ENCODE measurements at places on chromosomes 5 and 9.

GRCh38 chr9:36030871-36031270 is 5.8 kb upstream of the RECK start:
- no peak for DNase-seq

DNA sequence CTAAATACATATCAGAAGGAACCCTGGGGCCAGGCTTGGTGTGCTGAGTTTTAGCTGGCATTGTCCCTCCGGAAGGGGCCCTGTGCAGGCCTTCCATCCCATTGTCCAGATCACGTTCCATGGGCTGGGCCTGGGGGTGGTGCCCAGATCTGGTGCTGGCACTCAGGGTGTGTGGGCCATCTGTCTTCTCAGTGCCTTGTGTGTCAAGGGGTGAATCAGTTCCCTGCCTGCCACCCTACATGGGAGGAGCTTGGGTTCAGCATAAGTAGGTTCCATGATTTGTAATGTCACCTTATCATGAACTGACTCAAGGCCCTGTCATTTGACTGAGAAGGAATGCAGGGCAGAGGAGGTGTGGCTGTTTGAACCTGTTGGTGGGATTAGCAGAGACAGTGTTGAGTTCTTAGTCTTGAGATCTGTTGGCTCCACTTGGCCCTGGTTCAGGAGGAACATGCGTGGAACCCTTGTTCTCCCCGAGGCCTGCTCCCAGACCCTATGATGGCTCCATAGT is 176.8 kb downstream of the MACROH2A1 start:
- no peak for DNase-seq

DNA sequence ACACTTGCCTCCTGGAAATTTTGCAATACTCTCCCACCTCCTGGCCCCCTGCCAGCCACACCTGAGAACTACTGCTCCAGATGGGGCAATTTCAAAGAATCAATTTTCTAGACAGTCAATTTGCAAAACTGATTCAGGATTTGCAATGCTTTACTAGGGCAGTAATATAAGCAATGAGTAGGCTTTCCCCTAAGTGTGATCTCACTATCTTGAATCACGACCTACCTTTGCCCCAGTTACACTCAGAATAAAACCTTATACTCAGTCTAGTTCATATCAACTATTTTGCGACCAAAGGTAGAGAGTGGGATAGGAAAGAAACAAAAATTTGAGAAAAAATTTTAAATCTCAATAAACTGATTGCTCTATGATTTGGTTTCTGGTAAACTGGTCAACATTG is 54.4 kb downstream of the DROSHA start:
- DNase-seq: no peak

DNA sequence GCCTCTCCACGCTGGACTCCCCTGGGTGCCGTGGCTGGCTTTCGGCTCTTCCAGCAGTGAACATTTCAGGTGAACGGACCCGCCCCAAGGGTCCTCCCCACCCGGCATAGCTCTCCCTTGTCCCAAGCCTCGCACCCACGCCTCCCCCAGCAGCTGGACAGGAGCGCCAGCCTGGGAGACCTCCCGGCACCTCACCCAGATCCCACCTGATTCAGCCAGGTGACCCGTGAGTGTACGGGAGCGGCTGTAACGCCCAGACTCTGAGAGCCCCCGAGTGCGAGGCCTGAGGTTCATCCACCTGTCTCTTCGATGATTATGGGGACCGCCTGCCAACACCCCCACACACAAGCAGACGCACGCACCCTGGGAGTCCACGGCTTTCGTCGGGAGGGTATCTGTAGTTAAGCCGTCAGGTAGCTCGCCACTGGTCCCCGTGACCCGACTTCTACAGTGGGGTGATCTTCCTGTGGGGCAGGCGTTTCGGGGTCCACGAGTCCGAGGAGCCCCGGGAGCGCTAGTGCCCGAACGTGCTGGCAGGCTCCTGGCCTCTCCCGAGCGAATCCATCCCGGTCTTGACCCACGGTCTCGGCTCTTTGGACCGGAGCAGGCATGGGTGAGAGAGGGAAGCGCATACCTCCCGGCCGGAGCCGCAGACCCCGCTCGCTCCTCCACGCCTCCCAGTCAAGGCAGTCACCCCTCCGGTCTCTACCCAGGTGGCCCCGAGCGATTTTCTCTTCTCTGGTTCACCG is 14.9 kb downstream of the TRIM7 start:
- DNase-seq: no peak

GRCh38 chr5:9269014-9269413 is 276.9 kb downstream of the SEMA5A start:
- DNase-seq: no peak

- no peak for DNase-seq
Measured at GRCh38 chr9:122134822-122135528, 24.6 kb downstream of the NDUFA8 start.

DNA sequence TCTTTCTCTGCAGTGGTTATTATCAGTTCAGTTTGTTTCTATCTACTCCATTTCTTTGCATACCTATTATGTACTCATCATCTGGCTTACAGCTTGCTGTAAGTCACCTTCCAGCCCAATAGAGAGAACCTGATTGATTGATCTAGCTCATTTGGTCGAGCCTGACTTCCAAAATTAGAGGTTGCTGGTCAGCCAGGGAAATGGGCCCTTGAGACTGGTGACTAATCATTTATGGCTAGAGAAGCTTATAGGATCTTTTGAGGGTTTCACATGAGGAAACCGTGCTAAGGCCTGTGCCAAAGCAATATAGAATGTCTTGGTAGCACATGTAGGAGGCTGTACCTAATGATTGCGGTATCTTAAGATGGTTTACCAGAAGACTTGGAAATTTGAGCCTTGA is 5.8 kb downstream of the SREK1 start:
- DNase-seq: no peak

- no peak for DNase-seq
Measured at GRCh38 chr9:128405780-128406171, 14.9 kb upstream of the CERCAM start.

DNA sequence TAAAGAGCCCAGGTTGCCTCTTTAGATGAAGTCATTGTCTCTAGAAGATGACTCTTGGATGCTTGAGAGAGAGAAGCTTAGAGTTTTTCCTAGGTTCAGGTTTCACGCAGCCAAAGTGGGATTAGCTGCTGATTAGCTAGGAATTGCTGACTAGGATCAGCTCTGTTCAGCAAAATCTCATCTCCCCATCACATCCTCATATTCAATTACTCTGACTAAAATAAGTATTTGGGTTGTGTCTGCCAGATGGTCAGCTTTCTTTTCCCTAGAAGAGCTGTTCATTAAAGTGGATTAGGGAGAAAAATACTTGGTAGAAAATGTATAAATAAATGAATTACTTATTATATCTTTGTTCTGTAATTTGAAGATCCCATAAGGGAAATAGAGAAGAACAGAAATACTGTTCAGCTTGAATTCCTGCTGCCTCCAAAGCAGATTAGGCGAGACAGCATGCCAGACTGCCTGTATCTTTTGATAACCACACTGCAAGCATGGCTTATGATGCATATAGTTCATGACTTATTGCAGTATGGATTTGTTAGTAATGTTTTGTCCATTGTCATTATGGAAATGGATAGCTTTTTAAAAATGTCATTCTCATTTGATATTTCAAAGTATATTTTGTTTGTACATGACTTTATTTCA is 184.8 kb upstream of the CD180 start:
- no peak for DNase-seq

- no peak for DNase-seq
Measured at GRCh38 chr9:127954831-127955293, 17.2 kb upstream of the DPM2 start.

GRCh38 chr9:92965759-92966517 is 18.6 kb downstream of the FGD3 start:
- DNase-seq: no peak

DNA sequence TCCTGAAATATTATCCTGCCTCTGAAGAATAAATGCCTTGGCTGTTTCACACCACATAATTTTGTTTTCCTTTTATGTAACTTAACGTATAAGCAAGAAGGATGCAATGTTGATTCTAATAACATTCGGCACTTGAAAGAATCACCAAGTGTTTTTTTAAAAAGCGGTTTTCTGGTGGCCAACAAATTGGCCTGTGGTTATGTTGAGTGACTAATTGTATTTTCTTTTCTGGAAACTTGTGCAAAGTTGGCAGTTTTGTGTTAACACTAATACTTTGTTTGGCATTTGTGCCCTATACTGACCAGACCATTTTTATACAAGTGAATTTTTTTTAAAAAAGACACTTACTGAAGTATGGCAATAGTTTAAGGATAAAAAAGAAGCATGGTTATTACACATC is 452.7 kb downstream of the BNC2 start:
- no peak for DNase-seq

- DNase-seq: peak; percentile 75
Measured at GRCh38 chr5:33322632-33323031, 118.1 kb upstream of the TARS1 start.

DNA sequence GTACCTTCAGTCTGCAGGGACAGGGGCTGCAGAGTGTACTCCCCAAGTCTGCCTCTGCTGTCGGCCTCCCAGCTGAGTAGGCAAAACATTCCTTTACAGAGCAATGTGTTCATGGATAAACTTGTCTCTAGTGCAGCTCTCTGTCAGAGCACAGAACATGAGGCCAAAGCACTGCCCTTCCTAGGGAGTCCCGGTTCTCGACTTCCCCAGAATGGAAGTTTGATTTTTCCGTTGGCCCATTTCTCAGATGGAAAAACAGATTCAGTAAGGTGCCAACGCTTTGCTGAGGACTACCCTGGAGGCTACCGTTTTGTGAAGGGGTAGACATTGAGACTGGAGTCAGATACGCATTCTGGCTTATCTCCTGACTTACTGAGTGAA is 422 bp upstream of the TRIM32 start:
- DNase-seq: peak; percentile 11

GRCh38 chr5:138580001-138580400 is 4.8 kb upstream of the HSPA9 start:
- no peak for DNase-seq

- no peak for DNase-seq
Measured at GRCh38 chr9:9108641-9109040, 1309.1 kb upstream of the DMAC1 start.

DNA sequence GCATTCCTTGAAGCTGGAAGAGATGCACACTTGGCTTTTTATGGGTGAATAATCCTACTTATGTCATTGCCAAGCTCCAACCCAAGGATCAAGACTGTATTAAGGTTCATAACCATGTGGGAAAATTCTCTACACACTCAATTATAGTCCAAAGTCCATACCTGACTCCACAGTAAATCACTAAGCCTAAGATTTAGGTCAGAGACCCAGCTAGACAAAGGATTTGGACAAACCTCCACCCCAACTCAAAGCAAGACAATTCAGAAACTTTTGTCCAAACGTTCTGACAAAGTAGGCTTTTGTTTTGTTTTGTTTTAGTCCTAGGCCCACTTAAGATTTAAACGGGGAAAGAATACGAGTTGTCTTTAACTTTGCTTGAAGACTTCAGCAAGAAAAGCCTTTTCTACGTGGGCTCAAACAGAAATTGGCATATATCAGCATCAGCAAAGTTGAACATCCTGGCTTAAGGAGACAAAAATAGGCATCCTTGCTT is 1.7 kb downstream of the MEGF9 start:
- DNase-seq: no peak

GRCh38 chr5:11037941-11038340 is 276.9 kb upstream of the DAP start:
- DNase-seq: no peak

DNA sequence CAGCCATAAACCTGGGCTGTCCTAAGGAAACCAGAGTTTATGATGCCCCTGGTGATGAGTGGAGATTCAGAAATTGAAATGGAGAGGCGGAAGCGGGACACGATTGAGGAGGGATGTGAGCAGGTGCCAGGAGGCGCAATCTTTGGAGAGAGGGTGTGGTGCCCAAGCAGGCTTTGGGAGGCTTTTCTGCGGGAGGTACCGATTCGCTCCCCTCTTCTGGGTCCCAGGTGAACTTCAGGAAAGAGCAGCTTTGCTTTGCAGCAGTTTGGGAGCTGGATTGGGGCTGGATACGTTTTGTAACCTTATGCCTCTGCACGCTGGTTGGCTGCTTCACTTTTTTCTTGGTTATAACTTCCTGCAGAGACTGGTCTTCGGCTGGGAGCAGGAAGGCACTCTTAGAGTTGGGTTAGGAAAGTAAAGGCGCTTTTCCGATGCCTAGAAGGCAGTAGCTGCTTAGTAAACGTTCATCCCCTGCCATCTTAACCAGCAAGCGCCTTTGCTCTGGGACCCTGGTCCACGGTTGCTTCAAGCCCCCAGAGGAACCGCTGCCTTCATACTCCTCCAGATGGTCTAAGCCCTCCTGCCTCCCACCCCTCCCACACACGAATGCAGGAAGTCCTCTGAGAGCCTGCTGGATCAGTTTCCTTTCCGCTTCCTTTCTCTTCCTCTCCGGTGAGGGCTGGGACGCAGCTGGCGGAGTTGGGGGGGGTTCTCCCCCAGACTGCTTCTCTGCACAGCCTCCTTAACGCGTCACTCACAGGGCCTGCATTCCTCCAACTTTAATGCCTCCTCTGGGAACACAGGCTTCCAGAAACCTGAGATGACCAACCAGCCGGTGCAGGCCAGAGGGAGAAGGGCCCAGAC is 15.2 kb upstream of the NEK6 start:
- DNase-seq: no peak

DNA sequence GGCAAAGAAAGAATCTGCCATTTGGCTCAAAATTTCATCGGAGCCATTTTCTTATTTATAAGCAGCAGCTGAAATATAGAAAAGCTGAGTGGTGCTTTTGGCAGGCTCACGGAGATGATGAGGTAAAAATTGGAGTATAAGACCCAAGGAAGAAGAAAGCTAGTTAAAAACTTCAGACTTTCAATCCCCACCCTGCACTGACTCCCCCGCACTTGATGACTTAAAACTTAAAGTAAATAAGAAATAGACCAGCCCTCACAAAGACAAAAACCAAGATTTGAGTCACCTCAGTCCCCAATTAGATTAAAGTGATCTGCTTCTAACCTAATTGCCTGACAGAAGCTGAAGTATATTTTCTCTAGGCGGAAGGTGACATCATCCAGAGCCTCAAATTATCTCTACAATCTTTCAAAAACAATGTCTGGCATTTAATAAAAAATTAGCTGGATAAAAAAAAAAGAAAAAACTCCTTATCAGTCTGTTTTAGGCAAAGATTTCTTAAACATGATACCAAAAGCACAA is 124.0 kb upstream of the PJA2 start:
- DNase-seq: peak; percentile 9

- DNase-seq: peak; percentile 1
Measured at GRCh38 chr9:22622815-22623214, 176.2 kb downstream of the DMRTA1 start.

DNA sequence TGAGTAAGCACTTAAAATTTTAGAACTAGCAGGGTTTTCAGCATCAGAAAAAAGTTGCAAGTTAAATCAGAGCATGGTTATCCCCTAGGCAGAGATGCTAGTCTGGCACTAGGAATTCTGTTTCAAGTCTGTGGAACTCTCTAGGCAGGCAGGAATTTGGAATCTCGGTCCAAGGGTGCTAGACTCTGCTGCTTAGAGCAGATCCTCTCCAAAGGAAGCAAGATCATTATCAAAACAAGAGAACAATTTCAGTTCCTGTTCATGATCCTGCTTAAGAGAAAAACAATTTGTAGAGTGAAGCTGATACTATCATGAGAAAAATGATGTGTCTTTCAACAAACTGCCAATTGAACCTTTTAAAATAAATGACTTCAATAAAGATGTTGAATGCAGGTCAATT is 420.7 kb downstream of the KIF4B start:
- DNase-seq: no peak

- DNase-seq: no peak
Measured at GRCh38 chr9:93090091-93090655, 5.8 kb upstream of the CARD19 start.

GRCh38 chr5:91562922-91563321 is 179.8 kb upstream of the ARRDC3 start:
- DNase-seq: no peak

- DNase-seq: no peak
Measured at GRCh38 chr5:172303162-172303561, 19.6 kb upstream of the UBTD2 start.

- DNase-seq: no peak
Measured at GRCh38 chr5:82208371-82208770, 69.8 kb downstream of the RPS23 start.
